Activated T-cell treated with anti-CD3 and anti-CD28 coated beads, Interleukin-2, amount 50 U/mL, for 48 hours (primary cell): ENCODE measurements at places on chromosomes 6 and 20.

DNA sequence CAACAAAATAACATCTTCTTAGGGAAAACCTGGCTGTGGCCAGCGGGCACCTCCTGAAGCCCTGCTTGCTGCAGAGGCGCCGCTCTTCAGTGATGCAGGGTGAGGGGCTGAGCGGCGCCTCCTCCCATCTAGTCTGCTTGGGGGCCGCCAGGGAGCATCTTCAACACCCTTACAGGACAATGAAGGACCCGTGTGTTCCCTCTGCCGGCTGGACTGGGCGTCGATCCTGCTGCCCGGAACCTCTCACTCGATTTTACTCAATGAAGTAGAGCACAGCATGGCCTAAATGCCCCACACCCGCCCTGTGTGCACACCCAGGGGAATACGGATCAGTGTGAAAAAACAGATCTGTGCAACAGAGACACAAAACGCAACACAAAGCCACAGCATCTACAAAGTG, 28.5 kb upstream of the MPC1 start:
- no peak for DNase-seq

DNA sequence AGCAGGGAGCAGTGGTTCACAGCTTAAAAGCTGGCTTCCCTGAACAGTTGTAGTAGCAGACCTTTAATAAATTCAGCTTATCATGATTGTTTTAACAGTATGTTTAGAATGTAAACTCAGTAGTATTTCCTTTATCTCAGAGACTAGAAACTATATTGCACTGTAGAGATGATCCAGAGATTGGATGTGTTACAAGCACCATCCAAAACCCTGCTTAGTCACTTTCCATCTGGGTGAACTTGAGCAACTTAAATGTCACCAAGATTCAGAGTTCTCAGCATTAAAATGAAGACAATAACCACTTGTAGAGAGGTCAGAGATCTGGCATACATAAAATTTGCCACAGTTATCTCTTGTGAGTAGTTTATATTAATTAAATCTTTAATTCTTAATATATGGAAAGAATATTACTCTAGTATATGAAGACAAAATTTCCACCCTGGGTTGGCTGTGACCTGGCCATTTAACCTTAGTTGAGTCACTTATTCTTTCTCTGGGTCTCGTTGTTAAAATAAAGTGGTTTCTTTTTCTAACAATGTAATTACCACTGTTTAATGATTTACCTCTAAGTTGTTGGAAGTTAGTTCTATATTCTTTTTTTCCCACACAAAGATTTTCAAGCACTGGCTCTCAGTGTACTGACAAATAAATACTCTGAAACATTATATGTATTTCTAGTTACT, 239.2 kb upstream of the FKBP1C start:
- no peak for DNase-seq

- no peak for DNase-seq
Measured at GRCh38 chr6:161507375-161507774, 233.5 kb upstream of the AGPAT4 start.

- DNase-seq, result no peak
Measured at GRCh38 chr20:25089662-25090061, 7.7 kb upstream of the VSX1 start.

- DNase-seq, result no peak
Measured at GRCh38 chr20:48776306-48776705, 51.5 kb downstream of the PREX1 start.

GRCh38 chr20:32443386-32443974, 85.3 kb downstream of the ASXL1 start:
- DNase-seq, result peak; percentile 20
